ENCODE measurements at places on chromosomes 5 and 9.

DNA sequence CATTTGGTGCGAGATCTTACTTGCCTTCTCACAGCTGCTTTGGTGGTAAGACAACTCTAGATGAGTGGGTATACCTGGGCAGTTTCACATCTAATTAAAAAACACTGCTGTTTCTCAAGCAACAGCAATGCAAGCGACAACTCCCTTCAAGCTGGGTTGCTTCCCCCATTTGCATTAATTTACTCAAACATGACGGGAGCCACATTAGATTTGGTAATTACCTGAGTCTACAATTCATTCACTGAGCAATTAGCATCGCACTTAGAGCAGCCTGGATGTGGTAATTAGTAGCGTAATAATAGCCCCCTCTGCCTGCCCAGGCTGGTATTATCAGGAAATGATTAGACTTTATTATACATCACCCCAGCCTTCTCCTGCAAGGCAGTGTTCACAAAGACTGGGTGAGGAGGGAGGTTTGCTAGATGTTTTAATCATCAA, 73.4 kb downstream of the FBXO38 start:
- DNase-seq = no peak

DNA sequence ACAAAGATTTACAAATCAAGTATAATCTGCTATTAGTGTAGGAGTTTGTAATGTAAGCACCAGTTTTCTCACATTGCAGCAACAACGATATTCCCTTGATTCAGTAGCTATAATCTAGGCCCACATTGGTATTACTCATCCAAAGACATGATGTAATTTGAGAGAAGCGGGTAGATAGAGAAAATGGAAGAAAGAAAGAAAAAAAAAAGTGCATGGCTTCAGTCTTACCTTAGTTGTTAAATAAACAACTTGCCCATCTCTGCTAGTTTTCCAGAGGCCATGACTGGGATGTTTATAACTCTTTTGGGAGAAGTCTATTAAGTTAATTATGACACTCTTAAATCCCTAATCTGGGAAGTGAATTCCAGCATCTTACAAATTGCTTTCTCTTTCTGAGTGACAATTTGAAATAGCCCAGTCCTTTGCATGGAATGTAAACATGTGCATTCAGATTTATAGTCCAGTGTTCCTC, 2.8 kb downstream of the MELK start:
- DNase-seq = no peak

DNA sequence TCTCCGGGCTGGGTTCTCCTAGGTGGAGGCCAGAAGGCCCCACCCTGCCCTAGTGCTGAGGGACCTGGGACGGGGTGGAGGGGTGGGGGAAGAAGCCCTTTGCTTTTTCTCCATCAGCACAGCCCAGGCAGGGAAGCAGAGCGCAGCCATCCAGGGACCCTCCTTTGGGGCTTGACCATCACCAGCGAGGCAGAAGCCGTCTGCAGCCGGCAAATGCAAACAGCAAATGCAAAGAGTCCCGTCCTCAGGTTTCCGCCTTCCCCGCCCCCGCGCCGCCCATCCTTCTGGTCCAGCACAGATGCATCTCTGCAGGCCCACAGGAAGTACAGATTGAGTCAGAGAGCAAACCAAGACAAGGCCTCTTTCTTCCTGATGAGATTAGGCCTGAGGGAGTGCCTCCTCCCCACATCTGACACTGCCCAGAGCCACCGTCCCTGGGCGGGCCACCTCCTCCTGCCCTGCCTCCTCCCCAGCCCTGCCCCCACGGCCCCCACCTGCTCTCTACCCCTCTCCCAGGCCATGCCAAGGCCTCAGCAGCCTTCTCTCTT, 23.4 kb downstream of the CORO2A start:
- DNase-seq = peak; percentile 54

- DNase-seq = peak; percentile 68
Measured at GRCh38 chr5:115544043-115544435, 536 bp downstream of the FEM1C start.

GRCh38 chr5:139451878-139452660, 10.5 kb downstream of the ECSCR start:
- DNase-seq = no peak

DNA sequence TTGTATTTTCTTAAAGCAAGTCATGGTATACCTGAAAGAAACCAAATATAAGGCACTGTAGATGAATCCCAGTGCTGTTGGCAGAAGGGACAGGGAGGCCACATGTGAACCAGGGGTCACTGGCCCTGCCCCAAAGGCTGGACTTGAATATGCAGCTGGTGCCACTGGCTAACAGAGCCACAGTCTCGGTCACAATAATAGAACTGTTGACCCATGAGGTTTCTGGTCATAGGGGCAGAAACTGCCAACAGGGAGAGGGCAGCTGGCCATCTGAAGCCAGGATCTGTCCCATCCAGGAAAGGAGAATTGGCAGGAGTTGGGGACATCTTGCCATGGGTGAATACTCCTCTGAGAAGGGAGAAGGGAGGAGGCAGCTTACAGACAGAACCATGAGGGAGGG, 31.9 kb downstream of the PALM2AKAP2 start:
- DNase-seq = no peak

- no peak for DNase-seq
Measured at GRCh38 chr5:135240283-135240633, 158.8 kb downstream of the MACROH2A1 start.

- no peak for DNase-seq
Measured at GRCh38 chr5:139395844-139396640, 1.1 kb upstream of the PROB1 start.

DNA sequence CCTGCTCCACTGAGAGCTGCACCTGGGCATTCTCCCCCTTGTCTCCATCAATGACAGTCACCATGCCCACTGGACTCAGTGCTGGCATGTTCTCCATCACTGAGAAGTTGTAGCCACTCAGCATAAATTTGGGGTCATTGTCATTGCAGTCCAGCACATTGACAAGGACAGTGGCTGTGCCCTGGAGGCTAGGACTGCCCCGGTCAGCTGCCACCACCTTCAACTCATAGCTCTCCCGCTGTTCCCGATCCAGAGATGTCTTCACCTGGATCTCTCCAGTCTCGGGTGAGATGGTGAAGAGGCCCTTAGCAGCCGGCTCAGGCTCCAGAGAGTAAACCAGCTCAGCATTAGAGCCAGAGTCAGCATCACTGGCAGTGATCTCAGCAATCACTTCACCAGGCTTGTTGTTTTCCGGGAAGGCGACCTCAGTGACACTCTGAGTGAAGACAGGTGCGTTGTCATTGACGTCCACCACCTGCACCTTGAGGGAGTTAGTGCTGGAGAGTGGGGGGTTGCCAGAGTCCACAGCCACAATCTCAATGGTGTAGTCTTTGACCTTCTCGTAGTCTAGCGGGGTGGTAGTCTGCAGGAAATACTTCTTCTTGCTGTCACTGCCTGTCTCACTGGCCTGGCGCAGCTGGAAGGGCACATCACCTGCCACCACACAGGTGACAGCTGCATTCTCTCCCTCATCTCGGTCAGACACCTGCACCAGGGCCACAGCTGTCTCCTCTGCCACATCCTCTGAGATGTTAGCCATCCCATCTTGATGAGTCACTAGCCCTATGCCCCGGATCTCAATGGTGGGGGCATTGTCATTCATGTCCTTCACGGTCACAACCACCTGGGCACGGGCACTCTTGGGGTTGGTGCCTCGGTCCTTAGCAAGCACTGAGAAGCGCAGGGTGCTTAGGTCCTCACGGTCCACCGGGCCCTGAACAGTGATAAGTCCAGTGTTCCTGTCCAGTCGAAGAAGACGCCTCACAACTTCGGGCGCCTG, 13.5 kb downstream of the PCDH1 start:
- DNase-seq = peak; percentile 30

DNA sequence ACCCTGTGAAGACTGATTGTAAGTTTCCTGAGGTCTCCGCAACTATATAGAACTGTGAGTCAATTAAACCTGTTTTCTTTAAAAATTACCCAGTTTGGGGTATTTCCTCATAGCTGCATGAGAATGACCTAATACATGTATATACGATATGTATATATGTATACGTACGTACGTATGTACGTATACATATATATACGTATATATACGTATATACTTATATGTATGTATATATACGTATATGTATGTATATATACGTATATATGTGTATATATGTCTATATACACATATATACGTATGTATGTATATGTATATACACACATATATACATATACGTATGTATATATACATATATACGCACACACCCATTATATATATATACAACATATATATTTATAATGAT, 1153.0 kb upstream of the CDH18 start:
- no peak for DNase-seq

- no peak for DNase-seq
Measured at GRCh38 chr5:113050721-113051382, 74.3 kb downstream of the DCP2 start.

DNA sequence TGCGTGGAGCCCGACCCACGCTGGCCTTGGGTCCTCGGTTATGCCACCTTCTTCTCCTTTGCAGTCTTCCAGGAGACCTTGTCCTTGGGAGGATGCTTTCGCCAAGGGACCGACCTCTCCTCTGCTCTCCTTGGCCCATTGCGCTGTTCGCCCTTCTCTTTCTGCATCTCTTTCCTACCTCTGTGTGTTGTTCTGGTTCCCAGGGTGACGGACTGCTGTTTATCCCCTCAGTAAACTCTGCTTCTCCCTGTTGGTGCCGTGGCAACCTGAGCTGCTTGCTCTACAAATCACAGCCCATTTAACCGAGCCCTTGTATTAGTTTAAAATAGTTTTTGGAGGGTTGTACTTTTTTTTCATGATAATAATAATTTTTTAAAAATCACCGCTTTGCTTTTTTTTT, 97.9 kb downstream of the DAPK1 start:
- DNase-seq = no peak

DNA sequence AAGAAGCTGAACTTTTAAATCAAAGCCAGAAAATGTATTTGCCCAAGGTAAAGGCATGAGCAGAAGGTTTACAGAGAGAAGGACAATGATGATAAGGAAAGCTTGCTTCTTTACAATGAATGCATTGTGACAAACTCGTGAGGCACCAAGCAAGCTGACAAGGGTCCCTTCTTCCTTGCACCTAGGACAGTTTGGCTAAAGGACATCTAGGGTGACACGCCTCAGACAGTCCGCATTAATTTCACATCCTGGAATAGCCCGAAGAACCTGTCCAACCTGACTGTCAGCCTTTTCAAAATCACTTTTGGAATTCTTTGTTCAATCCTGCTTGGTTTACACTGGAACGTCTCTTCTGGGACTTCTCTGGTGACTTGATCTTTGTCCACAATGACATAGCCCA, 146.4 kb upstream of the MAP3K1 start:
- DNase-seq = no peak

GRCh38 chr9:2837915-2838314, 6.0 kb downstream of the PUM3 start:
- no peak for DNase-seq

DNA sequence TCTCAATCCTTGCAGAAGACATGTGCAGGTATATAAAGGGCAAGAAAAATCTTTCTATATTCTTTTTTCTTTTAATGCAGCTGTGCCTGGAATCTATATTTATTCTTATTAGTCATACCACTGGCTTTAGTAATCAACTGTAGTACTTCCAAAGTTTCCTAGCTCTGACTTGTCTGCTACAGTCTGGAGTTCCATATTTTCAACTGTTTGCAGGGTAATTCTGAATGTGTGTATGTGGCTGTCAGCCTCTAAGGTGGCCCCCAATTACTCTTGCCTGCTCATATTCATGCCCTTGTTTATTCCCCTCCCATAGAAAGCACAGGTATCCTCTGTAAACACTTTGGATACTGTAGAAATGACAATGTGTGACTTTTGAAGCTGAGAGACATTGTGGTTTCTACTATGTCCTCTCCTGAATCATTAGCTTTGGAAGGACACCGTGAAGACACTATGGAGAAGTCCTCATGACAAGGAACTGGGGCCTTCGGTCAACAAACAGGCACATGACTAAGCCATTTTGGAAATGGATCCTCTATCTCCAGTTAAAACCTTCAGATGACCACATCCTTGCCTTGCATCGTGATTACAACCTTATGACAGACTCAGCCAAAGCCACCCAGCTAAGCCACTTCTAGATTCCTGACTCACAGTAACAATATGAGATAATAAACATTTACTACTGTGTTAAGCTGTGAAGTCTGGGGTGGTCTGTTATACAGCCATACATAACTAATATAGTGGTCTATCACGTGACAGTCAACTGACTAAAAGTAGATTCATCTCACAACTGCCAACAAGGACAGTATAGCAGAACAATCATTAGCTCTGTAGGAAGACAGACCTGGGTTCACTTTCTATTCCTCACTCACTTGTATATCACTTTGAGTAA, 49.5 kb upstream of the SUSD1 start:
- no peak for DNase-seq

DNA sequence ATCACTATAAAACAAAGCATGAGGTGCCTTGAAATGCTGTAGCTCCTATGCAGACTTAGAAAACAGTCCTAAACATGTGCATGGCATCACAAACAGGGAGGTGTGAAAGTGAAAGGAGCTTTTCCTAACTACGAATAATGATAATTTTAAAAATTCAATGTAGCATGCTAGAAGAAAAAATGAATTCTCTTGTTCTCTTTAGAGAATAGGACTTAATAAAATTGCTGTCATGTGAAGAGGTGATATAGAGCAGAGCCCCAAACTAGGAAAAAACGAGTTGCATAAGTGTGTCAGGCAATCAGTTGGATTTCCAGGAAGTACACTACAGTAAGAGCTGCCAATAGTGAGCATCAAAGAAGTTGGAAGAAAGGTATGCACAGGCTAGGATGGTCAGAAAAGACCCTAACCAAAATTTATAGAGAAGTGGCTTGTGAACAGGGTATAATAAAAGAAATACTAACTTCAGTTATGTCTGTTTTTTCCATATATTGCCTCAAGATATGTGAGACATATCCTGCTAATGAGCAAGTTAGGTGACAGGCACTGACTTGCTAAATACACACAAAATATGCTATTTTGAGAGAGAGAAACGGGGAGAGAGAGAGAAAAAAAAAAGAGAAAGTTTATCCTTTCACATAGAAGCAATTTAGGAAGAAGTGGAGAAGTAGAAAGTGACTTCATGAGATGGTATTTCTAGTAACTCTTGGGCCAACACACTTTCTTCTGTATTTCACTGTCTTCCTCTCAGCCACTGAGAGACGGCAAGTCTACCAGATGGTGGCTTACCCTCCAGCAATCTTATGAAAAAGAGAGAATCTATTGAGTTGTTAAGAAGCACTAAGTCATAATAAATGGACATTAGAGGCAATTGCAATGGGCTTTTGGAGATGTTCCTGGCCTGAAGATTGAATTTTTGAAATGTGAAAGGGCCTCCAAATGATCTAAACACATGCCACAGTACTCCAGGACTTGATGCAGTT, 18.0 kb downstream of the ITGA2 start:
- DNase-seq = no peak

DNA sequence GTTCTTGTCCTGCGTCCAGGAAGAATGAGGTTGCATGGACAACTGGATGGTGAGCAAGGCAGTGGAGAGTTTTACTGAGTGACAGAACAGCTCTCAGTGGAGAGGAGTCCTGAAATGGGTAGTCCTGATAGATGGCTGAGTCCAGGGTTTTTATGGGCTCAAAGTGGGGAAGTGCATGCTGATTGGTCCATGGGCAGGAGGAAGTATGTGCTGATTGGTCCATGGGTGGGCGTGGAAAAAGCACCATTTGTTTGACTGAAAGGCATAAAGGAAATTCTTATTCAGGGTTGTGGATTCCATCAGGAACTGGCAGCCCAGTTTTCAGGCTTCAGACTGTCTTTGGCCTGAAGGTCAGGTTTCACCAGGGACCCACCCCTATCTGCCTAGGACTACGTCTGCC, 10.6 kb downstream of the FSD1L start:
- DNase-seq = no peak

- DNase-seq = no peak
Measured at GRCh38 chr9:107635101-107635802, 145.7 kb upstream of the KLF4 start.

- no peak for DNase-seq
Measured at GRCh38 chr5:8650186-8650585, 781.2 kb downstream of the MTRR start.

Data from left colon (tissue), 2 donors.